ENCODE measurements at places on chromosomes 3 and 15.

DNA sequence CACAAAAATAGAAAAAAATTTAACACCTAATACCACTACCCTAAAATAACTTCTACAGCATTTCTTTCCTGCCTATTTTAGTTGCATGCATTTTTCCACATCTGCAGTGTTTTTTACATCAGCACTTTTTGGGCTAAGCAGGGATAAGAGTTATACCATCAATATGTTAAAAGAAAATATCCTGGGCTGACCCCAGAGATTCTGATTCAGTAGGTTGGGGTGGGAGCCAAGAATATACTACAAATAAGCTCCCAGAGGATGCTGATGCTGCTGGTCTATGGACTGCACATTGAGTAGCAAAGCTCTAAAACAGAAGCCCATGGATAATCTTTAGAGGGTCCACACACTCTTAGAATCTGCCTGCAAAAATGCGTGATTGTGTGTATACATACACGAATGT is 14.8 kb downstream of the FYCO1 start:
- no peak for DNase-seq

DNA sequence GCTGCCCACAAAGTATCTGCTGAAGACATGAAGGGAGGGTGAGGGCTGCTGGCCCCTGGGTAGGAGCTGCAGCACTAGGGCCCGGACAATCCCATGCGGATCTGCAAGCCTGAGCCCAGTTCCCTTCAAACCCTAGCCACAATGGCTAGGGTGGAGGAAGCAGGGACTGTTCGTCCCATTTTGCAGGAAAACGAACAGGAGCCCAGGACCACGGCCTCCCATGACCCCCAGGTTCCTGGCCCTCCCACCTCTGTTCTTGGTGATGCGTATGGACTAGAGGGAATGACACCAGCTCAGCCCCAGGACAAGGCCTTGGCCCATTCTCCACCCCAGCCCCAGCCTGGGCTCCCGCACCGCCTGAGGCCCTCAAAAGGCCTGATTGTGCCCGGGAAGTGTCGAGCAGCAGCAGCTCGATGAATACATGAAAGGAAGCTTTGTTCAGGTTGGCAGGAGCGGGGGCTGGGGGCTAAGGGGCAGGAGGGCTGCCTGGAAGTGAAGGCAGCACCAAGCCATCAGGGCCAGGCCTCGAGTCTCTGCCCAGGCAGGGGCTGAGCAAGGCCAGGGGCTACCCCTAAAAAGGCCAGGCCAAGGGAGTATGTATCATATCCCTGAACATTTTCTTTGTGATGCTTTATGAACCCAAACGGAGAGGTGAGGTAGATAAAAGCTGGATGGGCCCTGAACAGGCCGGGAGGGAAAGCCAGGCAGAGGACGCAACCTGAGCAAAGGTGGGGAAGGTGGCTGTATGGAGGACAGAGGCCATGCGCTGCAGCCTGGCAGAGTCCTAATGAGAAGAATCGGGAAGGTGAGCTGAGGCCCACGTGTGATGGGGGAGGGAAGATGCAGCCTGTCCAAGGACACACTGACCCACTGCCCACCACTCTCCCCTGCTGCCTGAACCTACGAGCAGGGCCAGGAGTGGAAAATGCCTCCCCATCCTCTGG is 12.2 kb downstream of the SEMA7A start:
- DNase-seq: no peak

DNA sequence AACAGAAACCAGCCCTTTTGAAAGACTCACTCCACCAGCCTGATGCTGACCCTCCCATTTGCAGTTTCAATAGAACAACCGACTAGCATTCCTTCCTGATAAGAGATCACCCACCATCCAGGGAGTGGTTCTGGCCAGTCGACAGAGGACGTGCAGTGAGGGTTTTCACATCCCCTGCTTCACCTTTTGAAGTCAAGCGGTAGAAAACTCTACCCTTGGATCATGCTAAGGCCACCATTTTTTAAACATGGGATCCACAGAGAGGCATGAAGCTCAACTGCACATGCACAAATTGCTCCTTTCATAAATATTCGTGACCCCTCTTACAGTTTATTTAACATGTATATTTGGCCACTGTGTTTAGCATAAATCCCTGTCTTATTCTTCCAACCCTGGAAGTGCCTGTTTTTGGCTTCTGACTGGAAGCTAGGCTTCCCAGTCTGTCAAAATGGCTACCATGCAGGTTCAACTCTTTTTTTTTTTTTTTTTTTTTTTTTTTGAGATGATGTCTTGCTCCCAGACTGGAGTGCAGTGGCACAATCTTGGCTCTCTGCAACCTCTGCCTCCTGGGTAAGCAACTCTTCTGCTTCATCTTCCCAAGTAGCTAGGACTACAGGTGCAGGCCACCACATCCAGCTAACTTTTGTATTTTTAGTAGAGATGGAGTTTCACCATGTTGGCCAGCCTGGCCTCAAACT is 1.0 kb upstream of the THUMPD3 start:
- no peak for DNase-seq

DNA sequence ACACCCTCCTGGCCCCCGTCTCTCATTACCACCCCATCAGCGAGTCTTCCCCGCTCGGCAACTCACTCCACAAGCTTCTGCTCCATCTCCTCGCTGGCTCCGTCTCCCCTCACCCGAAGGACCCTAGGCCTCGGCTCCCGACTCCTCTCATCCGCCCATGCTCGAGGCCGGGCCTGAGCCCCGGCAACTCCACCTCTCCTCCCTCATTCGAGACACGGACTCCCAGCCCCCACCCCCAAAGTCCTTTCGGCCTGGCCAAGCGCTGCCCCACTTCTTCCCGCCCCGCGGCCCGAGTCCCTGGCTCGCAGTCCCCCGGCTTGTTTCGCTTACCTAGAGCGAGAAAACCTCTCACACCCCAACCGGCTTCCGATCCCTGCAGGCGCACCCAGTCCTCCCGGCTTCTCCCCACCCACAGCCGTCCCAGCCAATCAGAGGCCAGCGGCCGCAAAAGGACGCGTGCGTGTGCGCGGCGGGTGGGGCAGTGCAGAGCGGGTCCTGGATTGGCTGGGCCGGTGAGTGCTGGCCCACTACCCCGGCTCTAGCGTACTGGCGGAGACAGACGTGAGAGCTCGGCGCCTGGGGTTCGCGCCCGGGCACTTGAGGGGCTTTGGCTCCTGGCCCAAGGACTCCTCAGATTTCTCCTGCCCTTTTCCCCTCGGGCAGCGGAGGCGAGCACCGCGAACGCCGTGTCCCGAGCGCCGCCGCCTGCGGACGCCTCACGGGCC is at the start of gene HIGD1A:
Gene HIGD1A (minus strand): TSS at position 385 of the 725 bp plus-strand sequence. CDS start 10,237 bp downstream, outside the sequence.
- DNase-seq: peak; percentile 96

DNA sequence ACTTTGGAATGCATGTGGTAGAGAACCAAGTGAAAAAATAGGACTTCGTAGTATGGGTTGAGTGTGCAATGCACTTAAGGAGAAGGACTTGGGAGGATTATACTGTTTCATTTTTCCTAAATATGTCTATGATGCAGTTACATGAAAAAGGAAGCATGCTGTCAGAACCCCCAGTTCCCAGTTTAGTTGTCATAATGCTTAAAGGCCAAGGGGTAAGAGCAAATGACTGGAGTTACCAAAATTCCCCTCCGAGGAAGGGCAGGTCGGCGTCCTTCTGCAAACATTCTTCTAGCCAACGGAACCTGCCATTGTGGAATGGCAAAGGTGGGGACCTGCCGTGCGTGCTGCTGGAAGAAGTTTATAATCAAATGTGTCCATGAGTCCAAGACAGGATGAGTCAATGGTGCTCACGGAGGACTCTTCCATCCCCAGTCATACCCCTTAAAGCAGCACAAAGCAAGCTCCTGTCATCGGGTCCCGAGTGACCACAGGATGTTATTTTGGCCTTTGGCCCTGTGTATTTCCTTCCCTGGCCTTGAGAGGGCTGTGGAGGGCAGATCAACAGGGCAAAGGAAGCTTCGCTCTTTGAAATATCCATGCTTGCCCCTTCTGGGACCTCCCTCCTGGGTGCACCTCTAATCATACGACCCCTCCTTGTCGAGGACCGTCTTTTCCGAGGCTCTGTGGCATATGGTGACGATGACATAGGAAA is 93.2 kb downstream of the SLCO3A1 start:
- no peak for DNase-seq

- no peak for DNase-seq
Observed at GRCh38 chr3:48951764-48952163, 33.1 kb downstream of the ARIH2 start.

GRCh38 chr3:14522768-14523167 is 17.4 kb downstream of the GRIP2 start:
- no peak for DNase-seq

DNA sequence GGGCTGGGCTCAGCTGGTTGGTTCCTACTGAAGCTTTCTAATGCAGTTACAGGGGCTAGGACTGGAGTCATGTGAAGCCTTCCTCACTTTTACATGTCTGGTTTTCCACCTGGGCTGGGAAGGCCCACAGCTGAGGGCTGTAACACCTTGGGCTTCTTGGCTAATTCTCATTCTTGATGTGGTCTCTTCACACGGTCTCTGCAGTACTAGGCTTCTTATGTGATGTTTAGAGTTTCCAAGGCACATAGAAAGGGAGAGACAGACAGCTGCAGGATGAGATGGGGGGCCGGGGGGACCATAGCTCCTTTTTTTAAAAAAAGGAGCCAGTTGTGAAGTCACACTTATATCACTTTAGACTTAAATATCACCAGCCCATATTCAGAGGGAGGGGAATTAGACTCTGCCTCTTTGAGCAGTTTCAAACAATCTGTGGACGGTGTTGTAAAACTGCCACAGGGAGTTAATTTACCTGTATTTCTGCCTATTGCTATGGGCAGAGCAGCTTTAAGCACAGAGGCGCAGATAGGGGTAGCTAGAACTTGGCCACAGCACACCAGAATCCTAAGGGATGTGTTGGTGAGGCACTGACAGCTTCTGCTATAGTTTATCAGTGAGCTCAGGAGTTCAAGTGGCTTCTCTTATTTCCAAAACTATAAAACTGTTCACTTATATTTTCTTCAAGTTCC is 46.7 kb downstream of the NKIRAS1 start:
- no peak for DNase-seq

All from activated CD4-positive, alpha-beta T cell treated with anti-CD3 and anti-CD28 coated beads for 48 hours (primary cell).